ENCODE measurements at places on chromosomes 12 and 14.

GRCh38 chr12:106753526-106753925 is 21.0 kb upstream of the RIC8B start:
- DNase-seq = no peak

DNA sequence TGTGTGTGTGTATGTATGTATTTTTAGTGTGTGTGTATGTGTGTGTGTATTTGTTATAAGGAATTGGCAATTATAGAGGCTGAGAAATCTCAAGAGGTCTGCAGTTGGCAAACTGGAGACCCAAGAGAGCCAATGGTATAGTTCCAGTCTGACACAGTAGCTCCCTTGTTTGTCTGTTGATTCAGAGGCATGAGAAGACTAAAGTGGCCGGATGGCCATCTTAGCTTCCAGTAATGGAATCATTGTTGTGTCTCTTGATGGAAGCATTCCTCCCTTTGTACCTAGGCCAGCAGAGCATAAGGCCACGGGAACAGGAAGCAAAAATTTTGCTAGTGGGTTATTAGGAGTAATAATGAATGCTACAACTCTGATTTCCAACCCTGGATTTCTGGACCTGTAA is 460.6 kb downstream of the TMTC2 start:
- DNase-seq = no peak

DNA sequence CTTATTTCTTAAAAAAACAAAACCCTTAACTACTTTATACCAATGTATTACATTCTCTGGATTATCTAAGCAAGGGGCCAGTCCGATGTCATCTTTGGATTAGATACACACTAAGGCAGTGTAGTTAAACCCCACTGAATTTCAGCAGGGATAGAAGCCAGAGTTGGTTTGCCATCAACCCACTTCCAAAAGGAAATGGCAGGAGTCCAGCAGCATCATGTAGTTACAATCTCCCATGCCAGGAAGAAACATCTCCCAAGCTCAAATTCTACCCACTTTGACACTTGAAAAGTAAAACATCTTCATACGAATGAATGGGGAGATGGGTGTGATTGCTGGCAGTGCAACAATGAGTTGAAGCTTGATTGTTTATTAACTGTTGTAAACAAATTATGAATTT is 203.5 kb upstream of the PLXNC1 start:
- DNase-seq = no peak

DNA sequence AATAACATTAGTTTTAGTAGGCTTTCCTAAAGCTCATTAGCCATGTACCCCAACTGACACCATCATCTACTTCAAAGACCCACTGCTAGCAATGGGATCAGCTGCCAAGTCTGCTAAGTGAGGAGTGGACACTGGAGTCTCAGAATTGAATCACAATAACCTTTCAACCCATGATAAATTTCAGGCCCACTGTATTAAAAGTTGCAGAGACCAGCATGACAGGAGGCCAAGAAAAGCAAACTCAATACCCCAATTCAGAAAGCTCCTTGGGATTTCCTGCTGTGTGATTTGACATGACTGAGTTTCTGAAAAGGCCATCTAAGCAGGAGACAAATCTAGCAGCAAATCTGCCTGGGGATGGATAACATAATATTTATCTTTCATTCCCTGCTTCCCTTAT is 320.7 kb downstream of the NELL2 start:
- DNase-seq = no peak

DNA sequence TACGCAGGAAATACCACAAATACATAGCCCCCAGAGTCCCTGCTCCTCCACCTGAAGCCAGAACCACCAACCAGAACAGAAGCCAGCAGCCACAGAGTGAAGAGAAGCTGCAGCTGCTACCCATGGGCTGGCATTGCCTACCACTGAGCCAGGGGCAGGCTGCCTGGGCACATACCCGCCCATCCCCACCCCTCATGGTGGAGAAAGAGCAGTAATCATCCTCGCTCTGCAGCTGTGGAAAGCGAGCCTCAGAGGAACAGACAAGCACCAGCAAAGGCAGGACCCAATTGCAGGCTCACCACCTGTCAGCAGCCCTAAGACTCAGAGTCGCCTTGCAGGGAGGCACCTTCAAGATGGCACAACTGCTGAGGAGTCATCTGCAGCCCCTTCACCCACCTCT is 11.2 kb upstream of the CD9 start:
- DNase-seq = no peak

DNA sequence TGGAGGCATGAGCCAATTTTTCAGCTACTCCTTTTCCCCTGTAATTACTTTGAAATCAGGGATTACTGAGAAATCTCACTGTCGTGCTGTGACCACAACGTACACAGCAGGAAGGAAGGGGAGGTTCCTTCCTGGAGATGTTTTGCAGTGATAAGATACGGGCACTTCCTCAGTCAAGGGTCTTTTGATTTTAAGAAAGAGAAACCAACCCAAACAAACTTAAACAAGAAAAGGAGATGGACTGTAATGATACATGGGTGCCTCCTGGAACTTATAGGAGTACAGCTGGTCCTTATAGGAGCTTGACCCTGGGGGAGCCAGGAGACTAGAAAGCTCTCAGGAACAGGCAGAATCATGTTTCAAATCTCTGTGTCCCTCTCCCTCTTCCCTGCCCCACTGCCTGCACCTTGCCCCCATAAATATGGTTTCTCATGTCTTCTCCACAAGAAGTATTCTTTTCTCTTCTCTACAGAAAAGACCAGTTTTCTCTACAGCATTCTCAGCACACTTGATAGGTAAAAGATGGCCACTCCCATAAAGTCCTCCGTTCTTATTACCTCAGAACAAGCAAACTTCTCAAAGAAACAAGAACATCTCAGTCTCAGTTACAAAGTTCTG is 281.1 kb upstream of the AMIGO2 start:
- no peak for DNase-seq

GRCh38 chr14:50871914-50872732 is at the start of gene ABHD12B:
ABHD12B (plus strand) TSS chr14:50872053; CDS start chr14:50872175, 122 bp downstream.
- DNase-seq = no peak

GRCh38 chr12:23540572-23540971 is 408.9 kb downstream of the SOX5 start:
- DNase-seq = no peak

- no peak for DNase-seq
These were observed 27.0 kb downstream of the P2RX7 start for GRCh38 chr12:121159467-121160307.

- no peak for DNase-seq
These were observed 235.2 kb downstream of the ZFP36L1 start for GRCh38 chr14:68557648-68558047.

DNA sequence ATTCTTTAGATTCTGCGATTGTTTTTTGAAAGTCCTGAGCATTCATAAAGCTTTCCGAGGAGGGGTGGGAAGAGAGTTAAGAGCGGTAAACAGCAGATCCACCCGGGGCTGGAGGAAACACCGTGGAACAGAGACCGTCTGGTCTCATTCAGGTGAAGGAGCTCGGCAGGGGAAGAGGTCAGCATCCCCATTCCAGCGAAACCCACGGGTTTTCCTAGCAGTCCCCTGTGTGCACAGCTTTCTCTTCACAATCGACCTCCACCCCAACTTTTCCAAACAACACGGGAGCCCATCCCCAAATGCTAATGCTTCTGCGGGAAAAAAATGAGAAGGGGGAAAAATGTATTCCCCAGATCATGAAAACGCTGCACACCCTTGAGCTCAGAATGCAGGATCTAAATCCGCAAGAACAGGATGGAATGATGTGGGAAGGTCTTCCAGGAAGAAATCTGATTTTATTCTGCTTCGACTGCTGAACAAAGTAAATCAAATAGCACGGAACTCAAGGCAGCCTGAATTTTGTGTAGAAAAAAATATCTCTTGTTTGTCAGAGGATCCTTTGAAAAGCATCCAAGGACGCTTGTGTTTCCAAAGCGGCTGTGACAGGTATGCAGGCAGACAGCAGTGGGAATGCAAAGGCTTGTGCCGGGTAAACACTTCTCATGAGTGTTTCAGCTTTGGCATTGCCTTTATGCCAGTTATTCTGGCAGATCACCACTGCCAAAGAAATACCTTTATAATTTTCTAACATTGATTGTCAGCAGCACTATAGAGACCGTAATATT is 128.8 kb downstream of the NDUFA12 start:
- no peak for DNase-seq

- DNase-seq = no peak
These were observed 42.8 kb downstream of the SLC8B1 start for GRCh38 chr12:113292091-113292490.

DNA sequence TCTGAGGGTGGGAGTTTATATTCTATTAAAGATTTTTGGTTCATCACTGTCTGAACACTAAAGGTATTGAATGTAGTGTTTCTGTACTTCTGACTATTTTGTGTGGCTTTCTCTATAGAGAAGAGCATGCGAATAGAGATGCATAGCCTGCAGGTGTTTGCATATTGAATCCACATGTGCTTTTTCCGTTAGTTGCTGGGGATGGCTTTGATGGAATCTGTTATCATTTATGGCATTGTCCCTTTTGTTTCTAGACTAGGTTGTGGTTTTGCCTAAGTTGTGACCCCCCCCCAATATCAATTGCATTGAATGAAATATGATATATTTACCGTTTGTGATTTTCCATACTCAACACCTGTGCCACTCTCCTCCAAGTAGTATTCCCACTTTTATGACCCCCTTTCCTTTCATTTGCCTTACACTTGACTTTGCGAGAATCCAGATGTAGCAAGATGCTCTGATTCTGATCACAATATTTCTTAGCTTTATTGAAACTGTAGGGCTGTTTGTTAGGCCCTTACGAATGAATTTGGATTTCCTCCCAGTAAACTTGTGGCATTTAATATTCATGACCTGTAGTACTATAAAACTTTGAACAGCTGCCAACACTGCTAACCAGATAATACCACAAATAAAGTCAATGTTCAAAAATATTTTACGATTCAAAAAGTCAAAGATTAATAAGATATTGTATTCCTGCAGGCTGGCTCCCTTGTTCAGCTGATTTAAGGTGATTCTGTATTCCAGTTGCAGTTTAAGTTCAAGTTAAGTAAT is 176.4 kb downstream of the TMTC2 start:
- no peak for DNase-seq

GRCh38 chr12:80044694-80045046 is 54.7 kb upstream of the OTOGL start:
- no peak for DNase-seq

DNA sequence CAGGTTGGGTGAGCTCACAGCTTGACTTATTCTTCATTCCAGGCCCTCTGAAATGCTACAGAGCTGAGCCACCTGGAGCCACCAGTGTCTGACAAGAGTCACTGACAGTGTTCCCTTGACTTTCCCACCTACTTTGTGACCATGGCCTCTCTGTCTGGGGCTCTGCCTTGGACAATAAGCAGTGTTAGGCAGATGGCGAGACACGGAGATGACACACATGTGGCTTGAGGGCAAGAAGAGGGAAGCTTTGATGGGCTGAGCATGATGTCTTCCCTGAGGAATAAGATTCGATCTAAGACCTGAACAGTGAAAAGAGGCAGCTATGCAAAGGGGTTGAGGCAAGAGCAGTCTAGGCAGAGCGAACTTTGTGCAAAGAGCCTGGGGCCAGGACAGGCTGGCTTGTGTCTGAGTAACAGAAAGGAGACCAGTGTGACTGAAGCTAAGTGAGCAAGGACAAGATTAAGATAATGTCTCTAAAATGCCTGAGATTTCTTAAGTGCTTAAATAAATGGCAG is 105.5 kb downstream of the NUAK1 start:
- no peak for DNase-seq

DNA sequence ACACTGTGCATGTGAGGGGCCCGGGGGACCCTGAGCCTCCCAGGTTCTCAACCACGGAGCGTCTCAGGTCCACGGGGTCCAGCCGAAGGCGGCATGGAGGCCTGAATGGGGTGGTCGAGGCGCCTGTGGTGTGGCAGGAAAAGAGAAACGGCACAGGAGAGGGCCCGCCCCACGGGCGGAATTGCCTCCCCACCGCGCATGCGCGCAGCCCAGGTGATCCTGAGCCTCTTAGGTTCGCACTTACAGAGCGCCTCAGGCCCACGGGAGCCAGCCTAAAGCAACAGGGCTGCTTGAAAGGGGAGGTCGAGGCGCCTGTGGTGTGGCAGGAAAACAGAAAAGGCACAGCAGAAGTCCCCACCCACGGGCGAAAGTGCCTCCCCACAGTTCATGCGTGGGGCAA is 311.0 kb downstream of the ALG10 start:
- no peak for DNase-seq

- DNase-seq = no peak
These were observed 479.0 kb downstream of the GLT1D1 start for GRCh38 chr12:129332286-129332685.

DNA sequence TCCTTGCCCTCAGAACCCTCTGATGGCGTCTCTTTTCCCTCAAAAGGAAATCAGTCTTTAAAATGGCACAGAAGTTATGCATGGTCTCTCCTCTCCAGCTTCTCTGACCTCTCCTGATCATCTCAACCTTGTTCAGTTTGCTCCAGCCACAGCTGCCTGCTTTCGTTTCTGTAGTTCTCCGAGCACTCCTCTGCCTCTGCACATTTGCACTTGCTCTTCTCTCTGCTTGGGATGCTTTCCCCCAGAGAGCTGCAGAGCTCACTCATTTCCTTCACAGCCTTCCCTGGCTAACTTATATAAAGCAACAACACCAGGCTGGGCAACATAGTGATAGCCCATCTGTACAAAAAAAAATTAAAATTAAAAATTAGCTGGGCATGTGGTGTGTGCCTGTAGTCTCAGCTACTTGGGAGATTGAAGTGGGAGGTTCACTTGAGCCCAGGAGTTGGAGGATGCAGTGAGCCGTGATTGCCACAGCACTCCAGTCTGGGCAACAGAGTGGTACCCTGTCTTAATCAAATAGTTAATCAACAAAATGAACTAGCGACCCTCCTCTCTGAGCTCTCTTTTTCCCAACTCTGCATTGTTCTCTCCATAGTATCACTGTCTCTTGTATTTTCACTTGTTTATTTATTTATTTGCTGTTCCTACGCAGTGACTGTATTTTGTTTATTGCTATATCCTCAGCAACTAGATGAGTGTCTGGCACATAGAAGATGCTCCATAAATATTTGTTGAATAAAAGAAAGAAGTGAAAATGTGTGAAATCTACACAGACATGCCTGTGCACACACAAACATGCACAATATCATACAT is 37.7 kb downstream of the PPFIBP1 start:
- DNase-seq = no peak

DNA sequence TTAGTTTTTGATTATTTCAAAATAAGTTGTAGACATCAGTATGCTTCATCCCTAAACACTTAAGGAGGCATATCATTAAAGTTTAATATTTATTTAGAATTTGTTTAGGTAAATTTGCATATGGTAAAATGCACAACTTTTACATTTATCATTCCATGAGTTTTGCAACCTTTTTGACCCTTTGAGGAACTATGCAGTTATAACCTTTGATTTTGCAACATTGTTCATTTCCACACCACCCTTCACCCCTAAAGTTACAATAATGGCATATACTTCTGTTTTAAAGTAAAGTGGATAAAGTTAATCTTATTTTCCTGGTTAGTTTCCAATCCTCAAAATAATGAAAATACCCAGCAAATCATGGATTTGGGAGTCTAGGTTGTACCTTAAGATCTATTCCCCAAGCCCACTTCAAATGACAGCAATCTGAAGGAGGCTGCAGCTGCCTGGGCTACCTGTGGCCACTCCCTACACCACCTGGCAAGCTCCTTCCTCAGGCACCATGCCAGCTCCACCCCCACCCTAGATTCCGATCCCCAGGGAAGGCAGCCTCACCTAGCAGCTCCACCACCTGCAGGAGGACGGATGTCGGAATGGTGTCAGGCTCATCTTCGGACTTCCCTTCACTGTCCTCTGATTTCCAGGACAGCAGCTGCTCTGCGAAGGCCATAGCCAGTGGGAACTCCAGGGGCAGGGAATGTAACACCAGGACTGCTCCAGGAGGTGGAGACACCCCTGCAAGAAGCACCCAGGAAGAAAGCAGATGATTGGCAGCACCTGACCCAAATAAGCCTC is 65.1 kb downstream of the TRAFD1 start:
- DNase-seq = no peak

GRCh38 chr14:69137843-69138535 is 14.9 kb downstream of the DCAF5 start:
- no peak for DNase-seq
